ENCODE measurements at places on chromosomes 1 and 21.

DNA sequence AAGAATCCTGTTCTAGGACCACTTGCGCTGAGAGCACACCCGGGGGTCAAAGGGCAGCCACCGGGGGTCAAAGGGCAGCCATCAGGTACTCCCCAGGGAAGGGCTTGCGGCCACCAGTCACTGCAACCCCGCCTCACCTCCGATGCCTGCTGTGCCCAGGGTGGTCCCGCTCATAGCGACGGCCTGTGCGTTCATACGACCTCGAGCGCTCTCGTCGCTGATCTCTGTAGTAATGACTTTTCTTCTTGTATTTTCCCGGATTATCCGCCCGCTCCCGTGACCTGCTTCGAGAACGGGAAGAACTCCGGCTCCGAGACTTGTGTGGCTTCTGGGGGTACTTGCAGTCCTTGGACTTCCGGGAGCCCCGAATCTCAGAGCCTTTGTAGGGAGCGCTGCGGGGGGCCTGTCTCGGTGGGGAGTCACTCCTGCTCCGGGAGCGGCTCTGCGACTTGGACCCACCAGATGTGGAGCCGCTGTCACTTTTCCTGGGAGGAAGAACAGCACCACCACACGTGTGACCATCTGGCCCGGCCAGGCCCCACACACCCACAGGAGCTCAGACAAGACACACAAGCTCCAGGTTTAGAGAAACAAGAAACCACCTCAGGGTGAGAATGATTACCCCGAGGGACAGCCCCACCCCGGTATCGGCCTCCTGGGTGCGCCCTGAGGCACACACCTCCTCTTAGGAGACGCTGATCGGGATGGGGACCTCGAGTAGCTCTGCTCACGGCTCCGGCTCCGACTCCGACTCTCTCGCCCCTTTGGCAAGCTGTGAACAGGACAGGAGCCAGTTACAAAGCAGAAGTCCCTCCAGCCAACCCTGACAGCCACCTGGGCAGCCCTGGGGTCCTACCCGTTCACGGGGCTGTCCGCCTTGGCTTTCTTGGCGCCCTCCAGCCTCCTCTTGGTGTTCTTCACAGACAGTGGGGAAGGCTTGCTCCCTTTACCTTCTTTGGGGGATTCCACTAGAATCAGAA, 11.7 kb downstream of the CCNL2 start:
- no peak for DNase-seq

DNA sequence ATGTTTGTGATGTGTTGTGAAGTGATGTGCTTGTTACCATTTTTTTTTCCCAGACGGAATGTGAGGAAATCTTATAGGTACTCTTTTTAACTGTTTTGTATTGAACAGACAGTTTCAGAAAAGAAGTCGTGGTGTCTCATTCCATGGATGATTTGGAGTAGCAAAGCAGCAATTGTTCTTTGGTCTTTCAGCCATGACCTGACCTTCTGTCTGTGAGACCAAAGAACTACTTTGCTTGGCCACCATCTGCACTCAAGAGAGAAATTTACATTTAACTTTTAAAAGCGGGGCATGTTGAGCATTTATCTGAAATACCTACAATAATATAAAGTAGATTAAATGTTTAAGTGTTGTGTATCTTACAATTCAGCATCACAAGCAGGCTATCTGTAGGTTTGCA, 90.2 kb downstream of the SDCCAG8 start:
- DNase-seq = no peak

DNA sequence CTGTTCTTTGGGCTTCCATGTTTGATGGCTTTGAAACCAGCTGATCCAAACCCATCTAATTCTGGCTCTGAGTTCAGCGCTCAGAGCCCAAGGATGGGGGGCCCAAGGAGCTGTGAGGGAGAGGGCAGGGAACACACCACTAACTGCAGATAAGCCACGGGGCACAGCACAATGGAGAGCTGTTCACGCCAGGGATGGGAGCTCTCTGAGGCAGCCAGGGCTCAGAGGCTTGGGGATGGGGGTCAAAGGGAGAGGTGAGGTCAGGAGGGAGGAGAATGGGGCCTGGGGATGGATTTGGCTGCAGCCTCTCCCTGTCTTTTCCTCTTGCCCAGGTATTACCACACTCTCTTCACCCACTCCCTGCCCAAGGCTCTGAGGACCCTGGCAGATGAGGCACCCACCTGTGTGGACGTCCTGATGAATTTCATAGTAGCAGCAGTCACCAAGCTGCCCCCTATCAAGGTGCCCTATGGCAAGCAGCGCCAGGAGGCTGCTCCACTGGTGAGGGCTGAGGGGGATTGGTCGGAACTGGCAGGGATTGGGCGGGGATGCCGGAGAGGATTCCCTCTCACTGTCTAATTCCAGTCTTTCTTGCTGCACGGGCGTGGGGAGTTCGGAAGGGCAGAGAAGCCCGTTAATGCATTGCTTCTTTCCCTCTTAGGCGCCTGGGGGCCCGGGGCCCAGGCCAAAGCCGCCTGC, 11.3 kb downstream of the SLC30A2 start:
- no peak for DNase-seq

GRCh38 chr1:25246600-25247023, 642 bp downstream of the RSRP1 start:
- DNase-seq = no peak

DNA sequence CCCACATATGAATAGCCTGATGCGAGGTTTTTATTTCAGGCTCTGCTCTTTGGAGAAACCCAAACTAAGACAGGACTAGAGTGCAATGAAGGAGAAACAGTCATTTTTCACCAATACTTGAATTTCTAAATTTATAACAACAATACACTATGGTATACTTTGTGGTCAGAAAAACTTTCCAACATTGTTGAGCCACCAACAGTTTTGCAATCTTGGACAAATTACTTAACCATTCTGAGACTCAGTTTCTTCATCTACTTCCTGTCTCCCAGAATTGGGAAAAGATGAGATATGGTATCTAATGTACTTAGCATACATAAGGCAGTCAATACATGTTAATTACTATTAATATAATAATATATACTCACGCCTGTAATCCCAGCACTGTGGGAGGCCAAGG, 519.8 kb upstream of the PLXNA2 start:
- no peak for DNase-seq

- no peak for DNase-seq
Observed at GRCh38 chr1:33654267-33654834, 181.9 kb downstream of the ZSCAN20 start.

- no peak for DNase-seq
Observed at GRCh38 chr21:43337901-43338655, 88.9 kb downstream of the SIK1 start.

DNA sequence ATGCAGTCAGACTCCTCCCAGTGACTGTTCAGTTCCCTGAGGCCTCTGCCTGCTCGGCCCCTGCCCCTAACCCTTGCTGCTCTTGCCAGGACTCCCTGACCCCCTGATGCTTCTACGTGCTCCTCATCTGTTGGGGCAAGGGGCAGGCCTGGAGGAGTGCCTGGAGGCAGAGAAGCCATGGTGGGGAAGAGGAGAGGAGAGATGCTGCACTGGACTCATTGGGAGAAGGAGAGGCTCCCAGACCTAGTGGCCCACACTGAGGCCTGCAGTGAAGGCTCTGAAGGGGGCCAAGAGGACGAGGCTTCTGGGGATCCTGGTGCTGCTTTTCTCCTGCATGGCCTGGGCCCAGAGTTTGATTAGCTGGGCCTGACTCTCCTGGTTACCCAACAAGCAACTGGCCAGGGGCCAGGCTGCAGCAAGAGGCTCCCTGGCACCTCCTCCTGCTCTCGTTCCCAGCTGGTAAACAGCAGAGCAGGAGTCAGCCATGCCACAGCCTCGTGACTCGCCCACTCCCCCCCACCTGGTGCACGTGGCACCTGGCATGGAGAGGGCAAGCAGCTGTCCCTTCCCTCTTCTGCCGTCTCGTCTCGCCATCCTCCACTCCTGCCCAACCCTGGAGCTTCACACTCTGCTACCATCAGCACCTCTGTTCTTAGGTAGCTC, 847 bp upstream of the RORC start:
- DNase-seq = peak; percentile 34

- DNase-seq = peak; percentile 34
Observed at GRCh38 chr1:235503403-235504121, 690 bp downstream of the B3GALNT2 start.

- DNase-seq = no peak
Observed at GRCh38 chr21:42840411-42841155, 38.8 kb downstream of the WDR4 start.

GRCh38 chr1:53485478-53486394, 26.5 kb downstream of the DMRTB1 start:
- DNase-seq = peak; percentile 78

GRCh38 chr21:45265721-45266517, 21.8 kb downstream of the POFUT2 start:
- DNase-seq = no peak

DNA sequence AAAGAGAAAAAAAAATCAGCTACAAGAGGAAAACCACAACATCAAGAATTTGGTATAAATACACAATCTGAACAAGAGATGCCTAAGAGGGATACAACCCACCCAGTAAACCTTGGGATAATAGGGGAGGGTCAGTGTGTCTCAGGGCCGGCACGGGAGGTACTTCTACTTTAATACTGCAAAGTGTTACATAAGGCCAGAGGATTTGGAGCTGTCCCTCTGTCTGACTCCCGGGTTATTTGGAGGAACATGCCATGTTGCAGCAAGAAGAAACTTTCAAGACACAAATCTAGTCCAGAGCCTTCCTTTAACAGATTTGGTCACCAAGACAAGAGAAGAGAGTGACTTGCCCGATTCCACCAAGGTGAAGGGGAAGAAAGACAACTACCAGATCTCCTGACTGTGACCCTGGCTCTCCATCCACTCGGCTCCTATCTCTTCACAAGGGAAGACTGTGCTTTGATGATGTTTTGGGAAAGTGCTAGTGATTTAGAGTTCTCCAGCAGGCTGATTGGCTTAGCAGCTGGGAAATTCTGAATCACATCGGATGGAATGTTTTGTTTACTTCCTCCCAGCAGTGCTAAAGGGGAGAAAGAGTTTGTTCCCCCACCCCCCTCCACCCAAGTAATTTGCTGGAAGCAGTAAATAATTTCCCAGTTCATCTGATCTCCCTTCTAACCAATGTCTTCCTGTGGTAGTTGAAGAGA, 29.3 kb downstream of the SGIP1 start:
- peak; percentile 58 for DNase-seq

DNA sequence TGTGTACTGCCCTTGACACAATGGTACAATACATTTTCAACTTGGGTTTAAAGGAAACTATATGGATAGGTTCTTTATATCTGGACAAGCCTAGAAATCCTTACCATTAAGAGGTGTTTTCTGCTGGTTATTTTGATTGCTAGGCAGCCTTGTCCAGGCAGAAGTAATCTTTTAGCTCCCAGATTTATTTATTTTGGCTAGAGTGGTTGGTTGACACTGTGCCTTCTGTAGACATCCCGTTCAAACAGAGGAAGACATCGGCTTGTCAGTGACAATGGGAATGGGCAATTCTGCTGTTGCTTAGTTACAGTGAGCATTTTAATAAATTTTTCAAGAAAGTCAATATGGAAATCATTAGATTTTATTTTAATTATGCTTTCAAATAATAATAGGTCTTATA, 138.8 kb downstream of the VPS13D start:
- DNase-seq = no peak

GRCh38 chr1:35443768-35444518, 113.3 kb downstream of the KIAA0319L start:
- no peak for DNase-seq

DNA sequence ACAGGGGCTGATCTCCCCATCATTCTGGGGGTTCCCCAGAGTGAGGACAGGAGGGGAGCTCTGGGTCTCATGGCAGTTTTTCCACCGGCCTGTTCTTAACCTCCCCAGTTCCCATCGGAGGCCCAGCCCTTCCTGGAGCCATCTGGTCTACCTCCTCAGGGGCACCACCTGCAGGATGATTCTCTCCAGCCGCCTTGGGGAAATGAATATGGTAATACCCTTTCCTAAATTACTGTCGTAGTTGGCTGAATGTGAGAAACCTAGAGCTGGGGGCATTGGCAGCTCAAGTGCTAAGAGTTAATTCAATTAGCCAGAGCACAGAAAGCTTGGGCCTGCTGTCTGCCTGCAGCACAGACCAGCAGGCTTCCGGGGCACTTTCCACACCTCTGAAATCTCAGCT, 64.9 kb downstream of the TAS1R2 start:
- peak; percentile 18 for DNase-seq

- no peak for DNase-seq
Observed at GRCh38 chr1:100077531-100077930, 55.2 kb downstream of the SASS6 start.

DNA sequence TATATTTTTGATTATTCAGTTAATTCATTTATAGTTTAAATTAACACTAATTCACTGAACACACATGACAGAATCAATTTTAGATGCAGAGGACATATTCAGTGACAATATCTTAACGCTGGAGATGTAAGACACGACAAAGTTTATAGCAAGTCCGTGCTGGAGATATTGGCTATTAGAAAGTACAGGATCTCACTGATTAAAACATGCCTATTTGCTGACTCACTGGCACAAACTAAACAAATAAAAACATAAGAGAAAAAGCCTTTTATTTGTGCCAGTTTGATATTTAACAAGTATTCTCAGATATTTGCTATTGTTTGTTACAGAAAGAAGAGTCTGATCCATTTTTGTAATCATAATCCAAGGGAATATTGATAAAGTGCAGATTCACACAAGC, 1122.9 kb upstream of the B3GALT2 start:
- DNase-seq = peak; percentile 3

GRCh38 chr1:185517808-185518419, 200.9 kb upstream of the IVNS1ABP start:
- no peak for DNase-seq

GRCh38 chr1:60915441-60915840, 166.9 kb upstream of the NFIA start:
- no peak for DNase-seq

- no peak for DNase-seq
Observed at GRCh38 chr1:41281334-41281733, 39.2 kb upstream of the SCMH1 start.

- no peak for DNase-seq
Observed at GRCh38 chr1:12513181-12513580, 104.8 kb downstream of the DHRS3 start.

DNA sequence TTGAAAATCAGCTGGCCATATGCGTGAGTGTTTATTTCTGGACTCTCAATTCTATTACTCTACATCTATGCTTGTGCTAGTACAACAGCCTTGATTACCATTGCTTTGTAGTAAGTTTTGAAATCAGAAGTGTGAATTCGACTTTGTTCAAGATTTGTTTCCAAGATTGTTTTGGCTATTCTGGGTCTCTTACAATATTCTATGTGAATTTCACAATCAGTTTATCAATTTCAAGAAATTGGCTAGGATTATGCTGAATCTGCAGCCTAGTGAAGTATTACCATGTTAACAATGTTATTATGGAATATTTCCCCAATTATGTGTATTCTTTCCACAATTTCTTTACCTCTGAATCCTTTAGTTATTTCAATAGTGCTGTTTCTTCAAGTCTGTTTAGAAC, 19.5 kb downstream of the SFPQ start:
- DNase-seq = no peak
